ENCODE measurements at places on chromosomes 6 and 20. TPM values are rescaled to one million over a fixed set of nuclear protein-coding genes. Genes with fewer than 3 reads are reported as not detected.

ANKS1A gene
- 30.6 TPM for total RNA-seq

OTOR gene
- not detected for total RNA-seq

GPSM3 gene
- 8.6 TPM for total RNA-seq

ANGPT4 gene
- total RNA-seq: 0.35 TPM

- DNase-seq: no peak
Observed at GRCh38 chr20:60057866-60058807, 99.9 kb downstream of the CDH26 start.

DNA sequence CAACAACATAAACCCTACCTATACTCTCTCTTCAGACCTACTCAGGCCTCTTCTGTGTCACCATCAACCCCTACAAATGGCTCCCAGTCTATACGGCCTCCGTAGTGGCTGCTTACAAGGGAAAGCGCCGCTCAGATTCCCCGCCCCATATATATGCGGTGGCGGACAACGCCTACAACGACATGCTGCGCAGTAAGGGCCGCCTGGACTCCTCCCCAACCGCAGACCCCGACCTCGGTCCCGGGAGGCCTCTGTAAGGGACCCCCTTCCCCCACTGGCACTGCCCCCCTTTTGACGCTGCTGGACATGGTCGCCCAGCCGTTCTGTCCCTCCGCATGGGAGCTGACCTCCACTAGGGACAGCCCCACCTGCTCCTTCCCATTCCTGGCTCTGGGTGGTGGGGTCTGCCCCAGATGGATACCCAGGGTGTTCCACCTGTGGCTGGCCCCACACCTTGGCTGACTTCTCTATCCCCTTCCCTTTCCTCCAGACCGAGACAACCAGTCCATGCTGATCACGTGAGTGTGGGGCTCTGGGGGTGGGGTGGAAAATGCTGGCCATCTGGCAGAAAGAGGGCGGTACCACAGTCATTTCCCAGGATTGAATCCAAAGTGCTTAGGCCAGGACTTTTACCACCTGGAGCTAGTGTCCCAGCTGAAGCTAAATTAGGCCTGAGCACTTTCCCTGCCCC is 25.0 kb downstream of the MYH7B start:
- DNase-seq: no peak

DNA sequence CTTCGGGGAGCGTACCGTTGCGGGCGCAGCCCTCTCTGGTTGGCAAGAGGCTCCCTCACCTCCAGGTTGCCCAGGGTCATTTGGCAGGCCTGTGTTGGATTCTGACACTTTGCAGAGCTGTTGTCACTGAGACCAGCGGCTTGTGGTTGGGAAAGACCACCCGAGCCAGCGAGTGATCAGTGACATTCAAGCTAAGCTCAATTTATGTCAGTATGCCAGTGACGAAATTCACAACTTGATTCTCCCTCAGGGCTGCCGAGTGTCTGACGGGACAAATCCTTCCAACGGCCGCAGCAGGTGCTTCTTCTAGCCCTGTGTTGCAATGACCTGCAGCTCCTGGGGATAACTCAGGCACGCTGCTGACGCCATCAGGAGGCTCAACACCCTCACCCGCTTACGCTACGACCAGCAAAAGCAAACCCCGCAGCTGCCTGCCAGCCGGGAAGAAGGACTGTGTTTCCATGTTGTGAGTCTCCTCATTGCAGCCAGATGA is 16.9 kb upstream of the SLC22A2 start:
- no peak for DNase-seq

All from mesothelial cell of epicardium (in vitro differentiated cells).